ENCODE measurements at places on chromosomes 2 and 18.
A peak's percentile ranks its signal among the peaks of the same experiment; 100 is the strongest.

DNA sequence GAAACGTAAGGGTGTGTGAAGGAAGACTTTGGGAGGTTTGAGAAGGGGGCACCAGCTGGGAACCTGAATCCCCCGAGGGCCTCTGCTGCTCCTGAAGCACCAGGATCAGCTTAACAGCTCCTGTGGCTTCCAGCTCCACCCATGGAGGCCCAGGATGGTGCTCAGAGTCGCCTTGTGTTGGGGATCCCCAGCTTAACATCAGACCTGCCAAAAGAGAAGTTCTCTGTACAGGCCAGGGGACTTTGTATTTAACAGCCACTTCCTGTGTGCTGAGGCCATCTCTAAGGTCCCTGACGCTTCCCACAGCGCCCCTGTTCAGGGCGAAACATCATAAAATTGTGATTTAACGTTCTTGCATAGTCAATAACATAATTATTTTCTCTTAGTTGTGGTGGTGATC, 77.5 kb downstream of the NCK2 start:
- DNase-seq, result no peak

GRCh38 chr2:235066490-235066889, 114.7 kb downstream of the SH3BP4 start:
- DNase-seq, result no peak

DNA sequence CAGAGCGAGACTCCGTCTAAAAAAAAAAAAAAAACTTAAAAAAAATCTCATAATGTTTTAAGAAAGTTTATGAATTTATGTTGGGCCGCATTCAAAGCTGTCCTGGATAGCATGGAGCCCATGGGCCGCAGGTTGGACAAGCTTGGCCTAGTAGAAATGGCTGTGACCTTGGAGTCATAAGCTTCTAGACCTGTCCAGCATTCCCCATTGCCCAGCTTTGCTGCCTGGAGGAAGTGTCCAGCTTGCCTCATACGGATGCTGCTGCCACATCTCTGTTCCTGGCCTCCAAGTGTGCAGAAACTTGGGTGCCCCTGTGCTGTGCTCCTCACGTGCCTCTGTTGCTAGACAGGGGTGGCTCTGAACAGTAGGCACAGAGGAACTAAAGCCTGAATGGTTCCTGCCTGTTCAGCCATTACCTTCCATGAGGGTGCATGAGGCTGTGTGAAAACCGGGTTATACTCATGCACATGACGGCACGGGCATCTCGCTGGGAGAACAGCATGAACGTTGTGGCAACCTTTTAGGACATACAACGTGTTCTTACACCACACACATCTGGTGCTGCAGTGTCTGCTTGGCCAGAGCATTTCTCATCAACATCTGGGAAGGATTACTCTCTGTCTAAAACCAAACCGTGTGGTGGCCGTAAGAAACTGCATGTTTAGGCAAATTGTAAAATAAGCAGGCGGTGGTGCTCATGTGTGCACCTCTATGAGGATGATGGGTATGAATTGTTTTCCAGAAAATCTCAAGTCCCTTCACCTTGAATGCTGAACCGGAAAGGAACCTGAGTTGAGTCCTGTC, 38.2 kb downstream of the FHOD3 start:
- no peak for DNase-seq

DNA sequence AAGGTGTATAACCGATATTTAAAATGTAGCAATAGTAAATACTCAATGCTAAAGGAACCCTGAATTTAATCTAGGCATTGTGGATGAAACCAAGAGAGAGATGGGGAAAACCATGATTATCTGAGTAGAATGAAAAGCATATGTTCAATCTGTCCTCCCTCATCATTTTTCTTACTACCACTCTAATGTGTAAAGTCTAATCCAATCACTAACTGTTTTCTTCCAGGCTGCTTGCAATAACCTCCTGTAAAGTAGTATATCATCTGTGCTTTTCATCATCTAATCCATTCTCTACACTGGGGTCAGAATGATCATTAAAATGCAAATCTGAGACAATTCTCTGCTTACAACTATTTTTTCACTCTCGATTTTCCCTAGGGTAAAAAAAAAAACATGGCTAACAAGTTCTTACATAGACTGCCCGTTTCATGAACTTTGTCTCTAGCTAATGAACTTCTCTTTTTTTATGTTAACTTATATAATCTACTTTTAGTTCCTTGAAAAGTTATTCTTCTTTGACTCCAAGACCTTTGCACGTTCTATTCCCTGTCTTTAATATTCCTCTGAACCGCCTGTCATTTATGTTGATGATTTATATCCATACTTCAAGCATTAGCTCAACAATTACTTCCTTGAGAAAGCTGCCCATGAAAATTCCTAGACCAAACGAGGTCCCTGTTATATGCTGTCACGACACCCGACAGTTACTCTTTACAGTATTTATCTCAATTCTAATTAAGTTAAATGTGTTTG, 94.7 kb upstream of the SLC8A1 start:
- no peak for DNase-seq

DNA sequence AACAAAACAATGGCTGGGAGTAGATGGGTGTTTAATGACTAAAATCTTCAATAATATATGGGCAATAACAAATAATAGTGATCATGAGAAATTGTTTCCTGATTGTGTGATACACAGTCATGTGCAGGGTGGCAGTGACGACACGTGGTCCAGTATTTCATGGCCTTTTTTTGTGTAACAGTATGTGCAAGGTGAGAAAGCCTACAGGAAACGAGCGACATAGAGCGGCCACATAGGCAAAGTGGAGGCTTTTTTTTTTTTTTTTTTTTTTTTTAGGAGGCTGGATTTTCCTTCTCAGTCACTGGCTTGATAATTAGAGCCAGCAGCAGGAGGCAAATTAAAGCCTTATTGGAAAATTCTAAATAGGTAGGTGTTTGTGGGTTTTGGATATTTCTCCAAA, 123.7 kb downstream of the MYO3B start:
- DNase-seq, result no peak

DNA sequence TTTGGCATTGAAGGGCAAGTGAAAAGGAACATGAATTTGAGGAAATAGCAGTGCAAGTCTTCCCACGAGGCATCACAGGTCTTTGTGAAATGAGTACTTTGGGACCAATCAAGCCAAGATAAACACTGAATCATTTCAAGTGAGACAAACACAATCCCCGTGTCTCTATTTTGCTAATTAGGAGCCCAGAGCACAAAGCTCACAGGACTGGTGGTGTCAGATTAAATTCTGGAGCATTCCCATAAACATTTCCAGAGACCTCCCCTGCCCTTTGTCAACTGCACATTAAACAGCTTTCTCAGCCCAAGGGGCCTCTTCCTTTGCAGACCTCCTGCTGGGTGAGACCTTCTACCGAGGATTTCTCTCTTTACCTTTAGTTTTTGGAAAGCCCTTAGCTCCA, 50.7 kb downstream of the DAPL1 start:
- no peak for DNase-seq

DNA sequence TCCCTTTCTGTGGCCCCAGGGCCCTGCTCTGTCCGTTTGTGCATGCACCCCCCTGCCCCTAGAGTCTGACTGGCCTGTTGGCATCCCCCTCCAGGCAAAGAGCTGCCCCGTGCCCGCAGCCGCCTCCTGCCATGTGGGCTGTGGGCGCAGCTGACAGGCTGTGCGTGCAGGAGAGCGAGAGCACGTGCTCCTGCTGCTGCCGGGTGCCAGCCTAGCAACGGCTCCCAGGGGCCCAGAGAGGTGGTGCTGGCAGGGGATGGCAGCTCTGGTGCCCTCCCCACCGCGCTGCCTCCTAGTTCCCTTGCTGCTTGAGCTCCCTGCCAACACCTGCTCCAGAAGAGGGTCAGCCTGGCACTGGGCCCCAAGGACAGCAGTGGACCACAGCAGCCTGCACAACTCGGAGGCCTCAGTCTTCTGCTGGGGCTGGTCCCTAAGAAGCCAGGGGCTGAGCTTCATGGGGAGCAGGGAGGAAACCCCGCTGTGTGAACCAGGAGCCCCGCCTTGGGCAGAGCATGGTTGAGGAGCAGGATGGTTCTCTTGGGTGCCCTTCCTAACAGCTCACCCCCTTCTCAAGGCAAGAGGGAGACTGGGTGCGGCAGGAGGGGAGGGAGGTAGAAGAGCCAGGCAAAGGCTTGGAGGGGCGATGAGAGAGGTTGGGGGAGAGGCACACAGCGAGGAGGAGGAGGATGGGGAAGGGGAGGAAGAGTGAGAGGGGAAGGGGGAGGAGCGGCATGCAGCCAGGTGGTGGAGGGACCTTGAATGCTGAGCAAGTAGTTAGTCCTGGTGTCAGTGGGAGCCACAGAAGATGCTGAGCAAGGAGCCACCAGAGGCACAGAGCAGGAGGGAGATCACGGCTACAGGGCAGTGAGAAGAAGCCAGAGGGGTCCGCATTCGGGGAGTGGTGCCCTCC, 23.8 kb upstream of the PTMA start:
- no peak for DNase-seq

- DNase-seq, result no peak
These were observed 188.7 kb downstream of the FTCDNL1 start for GRCh38 chr2:199662255-199662654.

- DNase-seq, result no peak
These were observed 467.4 kb downstream of the SOX11 start for GRCh38 chr2:6159606-6160005.

DNA sequence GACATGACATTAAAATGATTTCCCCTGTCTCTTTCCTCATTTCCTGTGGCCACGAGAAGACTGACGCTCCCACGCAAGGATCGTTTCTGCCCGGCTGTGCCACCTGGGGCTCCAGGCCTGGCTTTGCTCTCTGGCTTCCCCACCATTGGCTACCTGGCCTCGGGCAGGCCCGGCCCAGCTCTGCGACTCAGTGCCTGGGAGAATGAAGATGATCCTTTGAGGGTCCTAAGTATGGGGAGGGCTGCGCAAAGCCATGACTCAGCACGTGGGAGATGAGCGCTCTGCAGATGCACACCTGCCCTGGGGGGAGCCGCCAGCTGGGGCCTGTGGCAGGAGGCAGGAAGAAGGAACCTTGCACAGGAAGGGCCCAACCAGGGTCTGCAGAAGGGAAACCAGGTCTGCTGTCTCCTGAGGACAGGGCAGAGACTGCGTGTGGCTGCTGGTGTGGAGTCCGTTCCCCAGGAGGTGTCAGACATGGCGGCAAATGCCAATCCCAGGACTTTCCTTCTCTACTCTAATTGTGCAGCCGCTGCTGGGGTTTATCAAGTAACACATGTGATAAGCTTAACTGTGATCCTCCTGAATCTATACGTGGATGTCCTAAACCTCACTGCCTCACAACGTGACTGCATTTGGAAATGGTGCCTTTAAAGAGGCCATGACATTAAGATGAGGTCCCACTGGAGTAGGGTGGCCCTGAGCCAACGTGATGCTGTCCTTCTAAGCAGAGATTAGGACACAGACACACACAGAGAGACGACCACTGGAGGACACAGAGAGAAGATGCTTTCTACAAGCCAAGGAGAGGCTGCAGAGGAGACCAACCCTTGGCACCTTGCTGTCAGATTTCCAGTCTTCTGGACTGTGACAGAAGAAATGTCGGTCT, 32.9 kb downstream of the MBP start:
- no peak for DNase-seq

DNA sequence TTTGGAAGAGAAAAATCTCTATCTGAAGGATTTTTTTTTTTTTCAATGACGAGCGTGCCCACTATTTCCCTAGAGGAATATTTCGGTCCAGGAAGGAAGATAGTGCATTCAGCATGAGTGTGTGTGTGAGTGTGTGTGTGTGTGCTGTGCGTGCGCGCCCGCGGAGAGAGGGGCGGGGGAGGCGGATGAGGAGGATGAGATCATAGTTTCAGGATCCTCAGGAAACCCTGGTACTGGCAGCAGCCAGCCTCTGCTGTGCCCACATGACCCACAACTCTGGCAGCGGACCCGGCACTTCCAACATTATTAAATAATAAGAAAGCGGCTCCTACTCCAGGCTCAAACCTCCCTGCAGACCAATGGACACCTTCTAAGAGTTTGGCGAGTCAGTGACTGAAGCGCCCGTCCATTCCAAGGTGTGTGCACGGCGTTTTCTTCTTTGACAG, 217.0 kb upstream of the DTNA start:
- DNase-seq, result peak; percentile 85

- no peak for DNase-seq
These were observed 53.1 kb upstream of the STK39 start for GRCh38 chr2:168300460-168300859.

DNA sequence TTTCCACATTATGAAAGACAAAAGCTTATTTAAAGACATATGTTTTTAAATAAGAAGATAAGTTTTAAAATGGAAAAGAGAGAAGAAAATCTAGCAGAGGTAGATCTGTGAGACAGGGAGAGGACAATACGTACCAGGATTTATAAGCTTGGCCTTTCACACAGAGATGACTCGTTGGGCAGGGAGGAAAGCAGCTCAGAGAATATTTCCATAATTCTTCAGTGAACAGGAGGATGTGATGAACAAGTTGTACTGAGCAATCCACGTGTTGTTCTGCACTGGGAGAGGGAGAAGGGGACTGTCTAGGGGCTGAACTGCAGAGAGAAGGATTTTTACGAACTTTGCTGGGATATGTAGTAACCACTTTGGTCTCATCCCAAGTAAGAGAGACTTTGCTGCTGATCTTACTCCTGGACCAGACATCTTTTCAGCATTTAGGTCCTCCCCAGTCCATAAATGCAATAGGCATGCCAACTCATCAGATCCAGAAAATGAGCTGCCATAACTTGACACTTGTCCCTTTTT, 162.5 kb upstream of the SETBP1 start:
- no peak for DNase-seq

DNA sequence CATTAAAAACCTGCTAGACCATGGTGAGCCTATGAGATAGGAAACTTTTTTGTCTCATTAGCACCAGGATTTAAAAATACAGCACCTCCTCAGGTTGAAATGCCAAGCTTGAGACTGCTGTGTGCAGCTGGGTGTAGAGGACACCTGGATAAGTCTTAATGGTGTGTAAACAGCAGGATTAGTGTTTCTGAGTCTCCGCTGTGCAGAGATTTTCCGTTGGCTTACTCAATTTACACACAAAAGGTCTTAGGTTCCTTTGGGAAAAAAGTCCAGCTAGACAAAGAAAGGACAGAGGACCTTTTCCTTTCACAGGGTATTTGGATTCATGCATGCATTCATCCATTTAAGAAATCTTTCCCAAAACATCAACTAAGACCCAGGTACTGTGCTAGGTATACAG, 168.1 kb downstream of the NRXN1 start:
- peak; percentile 12 for DNase-seq

DNA sequence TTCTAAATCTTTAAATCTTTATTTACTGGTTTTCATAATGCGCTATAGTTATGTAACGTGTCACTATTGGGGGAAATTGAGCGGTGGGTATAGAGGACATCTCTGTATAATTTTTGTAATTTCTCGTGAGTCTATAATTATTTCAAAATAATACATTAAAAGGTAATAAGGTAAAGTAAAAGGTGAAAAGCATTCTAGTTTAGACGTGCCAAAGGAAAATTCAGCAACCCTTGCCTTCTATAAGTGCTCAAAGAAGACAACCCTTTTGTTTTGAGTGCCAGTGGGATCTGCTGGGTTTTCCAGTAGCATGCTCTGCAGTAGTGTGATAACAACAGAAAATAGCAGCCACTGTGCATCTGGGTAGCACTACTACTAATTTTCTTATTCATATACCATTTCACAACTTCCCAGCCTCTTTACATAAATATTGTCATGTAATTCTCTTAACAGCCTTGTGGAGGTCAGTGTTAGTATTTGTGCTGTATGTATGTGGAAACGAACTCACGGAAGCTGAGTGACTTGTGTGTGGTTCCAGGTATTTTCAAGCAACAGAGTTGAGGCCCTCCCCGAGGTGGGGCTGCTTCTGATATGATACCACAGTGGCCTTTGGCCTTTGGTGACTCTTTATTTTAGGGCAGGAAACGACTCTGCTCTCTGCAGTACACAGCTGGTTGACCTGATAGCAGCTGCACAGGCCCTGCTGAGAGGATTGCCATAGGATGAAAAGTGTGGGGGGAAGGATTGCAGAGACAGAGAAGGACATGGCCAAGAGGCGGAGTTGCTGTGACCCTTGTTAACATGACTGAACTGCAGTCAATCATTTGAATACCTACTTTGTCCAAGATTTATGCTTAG, 104.5 kb downstream of the TDRD15 start:
- no peak for DNase-seq
